ENCODE measurements at places on chromosomes 16 and 17.

- peak; percentile 96 for DNase-seq
These were observed at the start of gene CPPED1 for GRCh38 chr16:12803203-12804093. CPPED1 (minus strand) TSS chr16:12803887; CDS start chr16:12803776, 111 bp downstream.

DNA sequence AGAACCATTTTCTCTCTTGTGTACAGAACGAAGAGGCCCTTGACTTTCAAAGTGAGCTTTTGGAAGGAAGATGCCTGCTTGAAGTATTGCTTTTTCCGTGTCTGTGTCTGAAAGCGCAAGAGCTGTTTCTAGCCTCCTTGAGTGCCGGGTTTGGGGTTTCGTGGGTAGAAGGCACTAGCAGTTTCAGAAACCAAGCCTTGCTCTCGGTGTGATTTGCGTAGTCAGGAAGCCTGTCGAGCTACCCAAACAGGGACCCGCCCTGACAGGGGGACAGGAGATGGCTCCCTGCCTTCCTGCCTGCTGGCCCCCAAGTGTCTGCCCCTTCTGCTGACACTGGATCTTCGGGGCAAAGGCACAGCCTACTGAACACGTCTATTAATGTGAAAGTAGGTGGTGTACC lies 322.0 kb downstream of the MAF start:
- no peak for DNase-seq

GRCh38 chr16:47779201-47780016 lies 318.3 kb downstream of the PHKB start:
- DNase-seq = no peak

DNA sequence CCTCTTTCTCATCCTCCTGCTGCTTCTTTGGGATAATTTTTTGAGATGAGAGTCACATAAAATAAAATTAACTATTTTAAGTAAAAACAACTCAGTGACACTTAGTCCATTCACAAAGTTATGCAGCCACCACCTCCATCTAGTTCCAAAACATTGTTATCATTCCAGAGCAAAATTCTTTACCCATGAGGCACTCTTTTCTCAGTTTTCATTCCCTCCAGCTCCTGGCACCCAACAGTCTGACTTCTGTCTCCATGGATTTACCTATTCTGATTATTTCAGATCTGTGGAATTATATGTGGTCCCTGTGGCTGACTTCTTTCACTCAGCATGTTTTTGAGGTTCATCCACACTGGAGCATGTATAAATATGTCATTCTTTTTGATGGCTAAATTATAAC lies 239.9 kb upstream of the DYNLRB2 start:
- no peak for DNase-seq

DNA sequence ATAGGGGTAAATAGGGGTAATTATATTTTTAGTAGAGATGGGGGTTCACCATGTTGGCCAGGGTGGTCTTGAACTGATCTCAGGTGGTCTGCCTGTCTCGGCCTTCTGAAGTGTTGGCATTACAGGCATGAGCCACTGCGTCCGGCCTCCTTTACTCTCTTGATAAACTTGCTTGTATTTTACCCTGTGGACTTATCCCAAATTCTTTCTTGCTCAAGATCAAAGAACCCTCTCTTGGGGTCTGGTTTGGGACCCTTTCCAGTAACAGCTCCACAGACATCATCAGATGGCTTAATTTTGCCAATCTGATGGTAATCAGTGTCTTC lies 5.6 kb upstream of the C1QTNF1 start:
- peak; percentile 3 for DNase-seq

DNA sequence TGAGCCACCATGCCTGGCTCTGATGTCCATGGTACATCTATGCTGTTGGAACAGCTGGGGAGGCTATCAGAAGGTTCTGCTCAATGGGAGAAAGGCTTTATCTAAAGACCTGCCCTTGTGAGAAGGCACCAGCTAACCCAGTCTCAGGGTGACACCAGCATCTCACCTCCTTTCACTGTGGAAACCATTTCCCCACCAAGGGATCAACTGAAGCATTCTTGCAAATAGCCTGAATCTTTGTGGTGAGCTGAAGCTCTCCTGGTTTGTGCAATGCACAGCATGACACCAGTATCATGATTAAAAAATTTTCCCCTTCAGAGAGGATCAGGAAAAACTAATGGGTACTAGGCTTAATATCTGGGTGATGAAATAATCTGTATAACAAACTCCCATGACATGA lies 5.1 kb downstream of the CCL18 start:
- no peak for DNase-seq

DNA sequence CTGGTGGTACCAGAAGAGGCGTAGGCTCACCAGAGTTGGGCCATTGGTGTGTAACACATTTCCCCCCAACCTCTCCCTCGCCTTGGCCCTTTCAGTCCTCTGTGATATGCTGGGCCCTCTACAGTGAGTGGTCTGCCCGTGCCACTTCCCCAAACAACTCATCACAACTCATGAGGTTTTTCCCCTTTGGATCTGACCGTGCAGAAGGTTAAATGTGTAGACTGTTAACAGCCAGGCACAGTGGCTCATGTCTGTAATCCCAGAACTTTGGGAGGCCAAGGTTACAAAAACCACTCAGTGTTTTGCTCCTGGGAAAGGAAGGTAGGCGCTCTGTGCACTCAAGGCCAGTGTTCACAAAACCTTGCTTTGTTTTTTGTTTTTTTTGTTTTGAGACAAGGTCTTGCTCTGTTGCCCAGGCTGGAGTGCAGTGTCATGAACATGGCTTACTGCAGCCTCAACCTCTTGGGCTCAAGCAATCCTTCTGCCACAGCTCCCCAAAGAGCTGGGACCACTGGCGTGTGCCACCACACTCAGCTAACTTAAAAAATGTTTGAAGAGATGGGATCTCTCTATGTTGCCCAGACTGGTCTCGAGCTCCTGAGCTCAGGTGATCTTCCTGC lies 11.3 kb upstream of the CYB5B start:
- no peak for DNase-seq

GRCh38 chr16:85430523-85431421 lies 182.3 kb upstream of the GSE1 start:
- peak; percentile 72 for DNase-seq

- no peak for DNase-seq
These were observed 9.1 kb downstream of the NAGPA start for GRCh38 chr16:5024632-5025031.

DNA sequence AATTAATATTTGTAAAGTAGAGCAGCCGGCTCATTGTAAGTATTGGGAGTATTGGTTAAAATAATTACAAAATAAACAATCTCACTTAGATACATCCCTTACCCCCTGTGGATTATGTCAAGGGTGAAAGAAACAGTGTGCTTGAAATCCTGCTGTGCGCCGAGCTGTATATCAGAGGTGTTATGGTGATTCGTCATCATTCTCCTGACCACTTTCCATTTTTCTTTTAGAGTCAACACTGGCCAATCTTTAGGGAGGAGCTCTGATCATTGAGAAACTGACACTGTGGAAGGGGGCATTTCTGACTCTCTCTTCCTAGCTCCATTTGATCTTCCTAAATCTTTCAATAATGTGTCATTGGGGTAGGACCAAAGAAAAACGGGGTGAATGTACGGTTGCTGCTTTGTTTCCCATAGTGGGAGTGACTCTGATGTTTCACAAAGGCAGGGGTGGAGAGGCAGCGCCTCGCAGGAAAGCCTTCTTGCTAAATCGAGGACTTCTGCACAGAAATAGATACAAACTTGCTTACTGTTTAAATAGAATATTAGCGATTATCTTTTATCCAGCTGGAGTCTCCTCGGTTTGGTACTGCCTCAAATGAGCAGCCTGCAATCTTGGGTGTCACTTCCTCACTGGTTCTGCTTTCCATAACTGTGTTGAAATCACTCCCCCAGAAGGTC lies 123.4 kb downstream of the PRKCB start:
- no peak for DNase-seq

GRCh38 chr17:41145261-41145660 lies 4.4 kb downstream of the KRTAP4-5 start:
- no peak for DNase-seq

DNA sequence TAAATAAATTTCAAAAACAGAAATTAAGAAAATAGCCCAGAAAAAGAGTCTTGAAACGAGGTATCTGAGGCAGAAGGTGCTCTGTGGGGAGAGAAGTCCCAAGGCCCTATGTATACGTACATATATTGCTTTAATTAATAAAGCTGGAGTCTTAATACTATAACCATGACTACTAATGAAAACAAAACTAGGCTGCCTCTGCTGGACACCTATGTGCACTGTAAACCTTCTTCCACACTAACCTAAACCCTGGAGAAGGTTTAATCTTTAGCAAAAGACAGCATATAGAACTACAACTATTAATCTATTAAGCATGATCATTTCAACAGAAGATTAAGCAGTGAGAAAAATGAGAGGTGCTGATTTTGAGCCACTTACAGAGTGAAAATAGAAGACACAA lies 153.9 kb upstream of the C17orf78 start:
- DNase-seq = no peak

GRCh38 chr17:28704219-28704858 lies 7.3 kb downstream of the PROCA1 start:
- DNase-seq = no peak

GRCh38 chr17:82028966-82029365 lies 2.5 kb upstream of the RAC3 start:
- no peak for DNase-seq

Measured in endodermal cell (in vitro differentiated cells).